ENCODE measurements at places on chromosomes 1 and 21. TPM values are rescaled to one million over a fixed set of nuclear protein-coding genes. Genes with fewer than 3 reads are reported as not detected.

PCP4 gene
- total RNA-seq: not detected

KRTAP6-2 gene
- total RNA-seq: not detected

LORICRIN gene
- not detected for total RNA-seq

CNKSR1 gene
- 0.35 TPM for total RNA-seq

CD52 gene
- not detected for total RNA-seq

ZNF593OS gene
- not detected for total RNA-seq

ST6GALNAC5 gene
- total RNA-seq: 0.09 TPM

ELF3 gene
- 101 TPM for total RNA-seq

ARHGEF16 gene
- 5.6 TPM for total RNA-seq

PRMT6 gene
- total RNA-seq: not detected

SH3D21 gene
- total RNA-seq: 1.9 TPM

PPIAL4G gene
- total RNA-seq: not detected

KRTAP7-1 gene
- not detected for total RNA-seq

CD5L gene
- total RNA-seq: not detected

OR2AK2 gene
- total RNA-seq: not detected

TTC22 gene
- not detected for total RNA-seq

Measured in A549 treated with dexamethasone at 1 μM for 4 hours (cell line).